ENCODE measurements at places on chromosomes 2 and 18.

- no peak for DNase-seq
Measured at GRCh38 chr2:28021898-28022297, 131.4 kb downstream of the BABAM2 start.

DNA sequence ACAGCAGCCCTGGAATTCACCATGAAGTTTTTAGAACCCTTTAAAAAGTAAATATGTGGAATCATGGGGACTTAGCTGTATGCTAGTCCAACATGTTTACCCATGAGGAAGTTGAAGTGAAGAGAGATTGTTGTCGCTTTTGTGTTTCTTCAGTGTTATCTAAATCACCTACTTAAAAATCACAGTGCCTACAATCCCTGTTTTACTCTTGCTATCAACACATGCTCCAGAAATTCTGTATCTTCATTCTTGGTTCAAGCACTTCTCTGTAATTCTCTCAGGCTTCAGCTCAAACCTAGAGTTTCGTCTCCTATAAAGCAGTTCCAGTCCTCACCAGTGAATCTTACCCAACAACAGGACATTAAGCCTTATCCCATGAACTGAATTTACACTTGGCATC is 30.5 kb upstream of the CHMP1B start:
- no peak for DNase-seq

GRCh38 chr2:106026271-106027190 is 167.6 kb downstream of the UXS1 start:
- no peak for DNase-seq

GRCh38 chr2:11729362-11730212 is 16.8 kb upstream of the LPIN1 start:
- no peak for DNase-seq

GRCh38 chr2:238901461-238902057 is 53.7 kb downstream of the TWIST2 start:
- no peak for DNase-seq

GRCh38 chr2:134229540-134229939 is 24.3 kb upstream of the MGAT5 start:
- no peak for DNase-seq

GRCh38 chr2:192091476-192091875 is 103.3 kb downstream of the TMEFF2 start:
- no peak for DNase-seq

DNA sequence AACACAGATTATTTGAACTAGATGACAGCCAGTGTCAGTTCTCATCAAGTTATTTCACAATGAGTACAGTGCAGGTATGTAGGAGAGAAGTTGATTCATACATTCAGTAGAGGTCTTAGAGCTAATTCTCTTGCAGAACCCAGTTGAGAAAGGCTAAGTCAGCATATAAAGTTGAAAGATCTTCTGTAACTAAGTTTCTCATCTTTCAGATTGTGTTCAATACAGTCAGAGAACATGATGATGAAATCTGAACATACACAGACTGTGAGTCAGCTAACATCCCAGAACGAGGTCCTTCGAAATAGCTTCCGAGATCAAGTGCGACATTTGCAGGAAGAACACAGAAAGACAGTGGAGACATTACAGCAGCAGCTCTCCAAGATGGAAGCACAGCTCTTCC is 41.9 kb upstream of the LIMS1 start:
- no peak for DNase-seq

GRCh38 chr2:20469595-20469994 is 22.7 kb downstream of the RHOB start:
- no peak for DNase-seq

DNA sequence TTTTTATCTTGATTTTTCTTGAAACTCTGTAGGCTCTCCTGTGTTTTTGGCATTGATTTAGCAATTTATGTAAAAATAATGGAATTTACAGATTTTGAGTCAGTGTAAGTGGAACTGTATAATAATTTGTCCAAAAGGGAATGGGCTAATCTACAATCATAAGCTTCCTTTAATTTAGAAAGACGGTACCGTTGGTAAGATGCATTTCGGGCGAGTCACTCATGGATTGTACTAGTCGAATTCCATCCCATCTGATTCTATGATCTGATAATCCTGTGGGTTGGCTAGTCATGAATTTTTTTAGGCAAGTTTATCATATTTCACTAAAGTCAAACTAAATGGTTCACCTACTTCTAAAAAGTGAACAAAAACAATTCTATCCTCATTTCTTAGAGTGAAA is 133.4 kb downstream of the ZNF407 start:
- no peak for DNase-seq

DNA sequence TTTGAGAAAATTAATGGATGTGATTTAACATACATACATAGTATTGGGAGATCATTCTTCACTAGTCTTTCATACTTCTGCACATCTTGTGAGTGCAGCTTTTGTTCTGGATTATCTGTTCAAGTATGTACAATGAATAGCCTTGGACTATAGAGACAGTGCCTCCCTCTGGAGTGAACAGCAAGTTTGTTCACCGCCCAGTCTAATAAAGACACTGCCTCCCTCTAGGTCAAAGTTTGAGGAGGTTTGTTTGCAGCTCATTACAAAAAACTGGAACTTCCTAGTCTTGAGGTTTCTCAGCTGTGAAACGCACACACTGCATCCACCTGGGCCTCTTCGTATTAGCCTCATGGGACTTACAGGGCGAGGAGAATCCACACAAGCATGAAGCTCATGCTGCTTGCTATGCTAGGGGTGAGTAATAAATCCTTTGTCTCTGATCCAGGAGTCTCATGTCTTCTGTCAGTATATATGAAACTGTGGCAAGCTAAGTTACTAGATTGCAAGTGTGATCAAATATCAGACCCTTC is 26.0 kb upstream of the LAPTM4A start:
- no peak for DNase-seq

DNA sequence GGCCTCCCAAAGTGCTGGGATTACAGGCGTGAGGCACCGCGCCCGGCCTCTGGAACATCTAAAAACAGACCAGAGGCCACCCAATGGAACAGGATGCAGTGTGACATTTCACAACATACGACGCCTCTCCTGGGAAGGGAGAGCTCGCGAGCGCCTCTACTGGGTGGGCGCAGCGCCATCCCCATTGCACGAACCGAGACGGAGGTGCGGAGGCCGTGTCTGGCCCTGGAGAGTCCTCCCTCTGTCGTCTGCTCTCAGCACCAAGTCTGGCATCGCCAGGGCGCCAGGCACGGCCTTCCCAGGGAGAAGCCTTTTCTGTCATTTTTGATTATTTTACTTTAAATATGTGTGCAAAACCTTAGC is 9.4 kb upstream of the GBX2 start:
- no peak for DNase-seq

GRCh38 chr2:215784371-215784783 is 229.0 kb downstream of the MREG start:
- no peak for DNase-seq

GRCh38 chr2:159265171-159265576 is 21.3 kb downstream of the WDSUB1 start:
- DNase-seq, result no peak

DNA sequence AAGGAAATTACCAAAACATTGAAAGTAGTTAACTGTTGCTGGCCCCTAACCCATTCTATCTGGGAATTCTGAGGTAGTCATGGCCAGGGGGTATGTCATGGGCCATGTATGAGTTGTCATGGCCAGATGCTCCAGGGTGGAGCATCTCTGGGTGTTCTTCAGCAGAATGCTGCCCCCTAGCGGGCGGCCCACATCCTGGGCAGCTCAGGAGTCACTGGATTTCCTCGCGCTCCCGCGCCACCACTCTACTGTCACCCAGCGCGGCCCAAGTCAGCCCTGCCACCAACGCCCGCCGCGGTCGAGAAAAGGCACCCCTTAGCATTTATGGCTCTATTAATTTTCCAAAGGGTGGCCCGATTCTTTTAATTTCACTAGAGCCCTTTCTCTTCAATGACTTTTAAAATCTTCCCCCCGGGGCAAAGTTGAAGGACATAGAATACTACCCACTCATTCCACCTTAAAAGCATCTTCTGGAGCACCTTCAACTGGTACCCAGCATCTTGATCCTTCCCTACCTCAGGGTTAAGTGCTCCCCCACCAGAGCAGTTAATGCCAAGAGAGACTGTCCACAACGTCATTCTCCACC is 41.6 kb downstream of the PKDCC start:
- DNase-seq, result peak; percentile 51

DNA sequence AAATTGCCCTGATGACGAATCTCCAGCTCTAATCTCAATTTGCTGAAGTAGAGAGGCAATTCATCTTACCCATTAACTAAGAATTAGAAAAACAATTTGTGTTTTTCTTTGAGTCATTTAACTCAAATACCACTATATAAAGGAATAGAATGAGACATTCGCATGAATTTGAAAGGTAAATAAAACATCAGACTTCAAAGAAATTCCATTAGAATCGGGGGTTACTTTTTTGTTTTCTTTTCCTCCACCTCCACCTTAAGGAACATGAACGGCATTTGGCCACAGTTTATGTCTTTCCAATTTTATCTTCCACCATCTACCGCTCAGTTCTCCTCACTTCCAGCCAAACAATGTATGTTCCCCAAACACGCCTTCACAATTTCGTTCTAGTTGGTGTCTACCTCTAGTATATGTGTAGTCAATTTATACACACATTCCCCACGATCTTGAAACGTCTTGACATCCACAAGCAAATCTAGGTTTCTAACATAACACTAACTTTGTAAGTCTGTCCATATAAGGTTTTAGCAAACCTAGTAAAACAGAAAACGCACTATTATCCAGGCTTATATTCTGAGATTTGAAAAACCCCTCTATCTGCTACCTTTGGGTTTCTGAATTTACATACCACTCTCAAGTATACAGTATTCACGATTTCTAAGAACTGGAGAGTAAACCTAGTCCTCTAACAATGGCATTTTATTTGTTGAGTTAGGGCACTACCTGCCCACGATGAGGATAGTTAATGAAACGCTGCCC is 1.2 kb upstream of the SMCHD1 start:
- DNase-seq, result no peak

GRCh38 chr2:38076710-38077430 is 919 bp upstream of the CYP1B1 start:
- peak; percentile 76 for DNase-seq

- DNase-seq, result peak; percentile 58
Measured at GRCh38 chr2:3423492-3424170, 44.1 kb downstream of the TRAPPC12 start.
